ENCODE measurements at places on chromosomes 12 and 14.

- no peak for DNase-seq
Observed at GRCh38 chr14:36550899-36551298, 30.9 kb upstream of the NKX2-1 start.

GRCh38 chr14:53525608-53526007 lies 372.5 kb upstream of the DDHD1 start:
- DNase-seq, result no peak

DNA sequence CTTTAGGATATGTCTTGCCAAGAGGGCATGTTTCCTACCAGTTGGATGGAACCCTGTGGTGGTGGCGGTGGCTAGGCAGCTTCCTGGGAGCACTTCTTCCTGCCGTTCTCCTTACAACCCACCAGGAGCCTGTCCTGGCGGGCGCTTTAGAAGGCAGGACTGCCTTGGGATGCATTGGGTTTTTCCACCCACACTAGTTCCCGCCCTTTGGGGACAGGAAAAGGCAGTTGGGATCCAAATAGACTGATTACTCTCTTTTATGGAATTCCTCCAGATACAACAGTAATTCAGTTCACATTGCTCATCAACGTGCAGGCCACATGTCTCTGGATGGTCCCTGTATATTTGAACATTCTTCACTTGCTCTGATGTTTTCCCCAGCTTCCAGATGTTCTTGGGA lies 305.7 kb upstream of the SSTR1 start:
- DNase-seq, result no peak

GRCh38 chr12:131729254-131729955 lies 18.5 kb downstream of the SFSWAP start:
- no peak for DNase-seq

GRCh38 chr12:52423661-52424500 lies 10.3 kb downstream of the KRT75 start:
- no peak for DNase-seq

- no peak for DNase-seq
Observed at GRCh38 chr12:14994610-14995009, 21.8 kb downstream of the PDE6H start.

DNA sequence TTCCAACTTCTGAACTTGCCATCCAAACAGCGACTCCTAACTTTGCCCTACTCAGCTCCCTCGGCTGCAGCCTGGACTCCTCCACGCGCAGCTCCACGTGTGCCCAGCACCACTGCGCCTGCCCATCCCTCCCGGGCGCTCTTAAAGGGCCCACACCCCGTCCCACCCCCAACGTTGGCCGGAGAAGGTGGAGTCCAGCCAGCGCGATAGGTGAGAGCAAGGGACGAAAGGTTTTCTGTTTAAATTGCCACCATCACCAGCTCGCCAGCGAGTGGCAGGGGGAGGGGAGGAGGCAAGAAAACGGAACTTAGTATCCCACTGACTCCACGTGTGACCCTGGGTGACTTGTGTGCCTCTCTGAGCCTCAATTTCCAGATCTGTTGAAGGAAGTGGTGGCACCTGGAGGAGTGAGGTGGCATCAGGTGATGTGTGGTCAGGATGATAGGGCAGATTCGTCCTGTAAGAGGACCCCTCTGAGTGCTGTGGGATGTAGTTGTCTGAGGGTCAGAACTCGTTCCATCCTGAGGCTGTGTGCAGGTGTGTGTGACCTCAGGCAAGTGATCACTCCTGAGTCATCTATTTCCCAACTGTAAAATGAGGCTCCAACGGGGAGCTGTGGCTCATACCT lies 59.7 kb downstream of the TRPV4 start:
- no peak for DNase-seq

DNA sequence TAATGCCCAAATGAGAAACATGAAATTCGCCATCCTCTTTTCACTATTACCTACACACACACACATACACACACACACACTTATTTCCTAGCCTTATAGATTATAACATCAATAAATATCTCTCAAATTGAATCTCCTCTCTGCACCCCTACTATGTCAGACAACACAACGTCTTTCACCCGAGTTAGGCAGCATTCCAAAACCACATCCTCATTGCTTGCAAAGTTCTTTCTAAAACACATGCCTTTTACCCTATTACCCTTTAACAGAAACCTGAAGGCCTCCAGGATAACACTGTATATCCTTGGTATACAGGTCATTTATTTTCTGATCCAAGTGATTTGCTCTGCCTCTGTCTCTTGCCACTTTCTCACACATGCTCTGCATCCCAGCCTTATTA lies 56.3 kb downstream of the KCNH5 start:
- no peak for DNase-seq

DNA sequence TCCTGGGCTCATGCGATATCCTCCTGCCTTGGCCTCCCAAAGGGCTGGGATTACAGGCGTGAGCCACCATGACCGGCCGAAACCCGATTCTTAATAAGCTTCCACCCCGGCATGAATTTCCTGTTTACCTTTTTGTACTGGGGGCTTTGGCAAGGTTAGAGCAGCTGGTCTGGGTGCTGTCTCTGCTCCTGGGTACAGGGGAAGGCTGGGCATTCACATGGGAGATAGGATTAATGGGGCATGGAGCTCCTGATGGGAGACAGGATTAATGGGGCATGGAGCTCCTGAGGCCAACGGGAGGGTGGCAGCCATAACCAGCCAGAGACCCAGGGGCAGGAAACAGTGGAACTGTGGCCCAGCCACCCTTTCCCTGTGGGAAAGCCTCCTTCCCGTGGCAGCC lies 69.5 kb upstream of the DICER1 start:
- peak; percentile 73 for DNase-seq

- DNase-seq, result no peak
Observed at GRCh38 chr12:14846876-14847580, 3.7 kb upstream of the ART4 start.

- DNase-seq, result no peak
Observed at GRCh38 chr14:40416565-40416964, 984.3 kb upstream of the FBXO33 start.

GRCh38 chr12:11978726-11979384 lies 91.9 kb upstream of the BCL2L14 start:
- no peak for DNase-seq

DNA sequence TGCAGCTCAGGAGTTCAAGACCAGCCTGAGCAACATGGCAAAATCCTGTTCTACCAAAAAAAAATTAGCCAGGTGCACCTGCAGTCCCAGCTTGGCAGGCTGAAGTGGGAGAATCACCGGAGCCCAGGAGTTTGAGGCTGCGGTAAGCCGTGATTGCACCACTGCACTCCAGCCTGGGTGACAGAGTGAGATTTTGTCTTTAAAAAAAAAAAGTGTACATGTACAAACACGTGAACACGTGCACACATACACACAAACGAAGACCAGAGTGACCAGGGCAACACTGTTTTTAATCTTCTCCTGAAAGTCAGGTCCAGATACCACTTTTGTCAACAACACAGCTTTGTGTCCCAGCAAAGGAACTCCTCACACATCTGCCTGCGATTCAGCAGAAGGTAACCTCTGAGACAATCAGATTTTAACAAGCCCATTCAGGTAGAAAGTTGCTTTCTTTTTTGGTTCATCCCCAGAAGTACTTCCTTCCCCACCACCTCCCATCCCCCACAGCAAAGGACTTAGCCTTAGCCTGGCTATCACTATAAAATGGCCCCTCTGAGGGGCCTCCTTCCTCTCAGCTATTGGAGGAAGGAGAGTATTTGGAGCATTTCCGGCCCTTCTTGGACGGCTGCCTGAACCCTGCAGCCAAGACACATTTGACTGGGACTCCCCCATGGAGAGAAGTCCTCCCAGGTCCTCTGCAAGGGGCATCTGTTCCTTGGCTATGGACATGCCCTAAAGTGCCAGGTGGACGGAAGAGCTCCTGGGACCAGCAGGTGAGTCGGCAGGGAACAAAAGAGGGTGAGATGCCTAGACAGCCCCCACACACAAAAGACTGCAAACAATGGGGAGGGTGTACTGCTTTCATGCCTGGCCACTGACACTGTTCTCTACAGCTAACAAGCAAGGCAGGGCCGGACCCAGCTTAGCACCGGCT lies 9.8 kb downstream of the CTDSP2 start:
- DNase-seq, result peak; percentile 81

DNA sequence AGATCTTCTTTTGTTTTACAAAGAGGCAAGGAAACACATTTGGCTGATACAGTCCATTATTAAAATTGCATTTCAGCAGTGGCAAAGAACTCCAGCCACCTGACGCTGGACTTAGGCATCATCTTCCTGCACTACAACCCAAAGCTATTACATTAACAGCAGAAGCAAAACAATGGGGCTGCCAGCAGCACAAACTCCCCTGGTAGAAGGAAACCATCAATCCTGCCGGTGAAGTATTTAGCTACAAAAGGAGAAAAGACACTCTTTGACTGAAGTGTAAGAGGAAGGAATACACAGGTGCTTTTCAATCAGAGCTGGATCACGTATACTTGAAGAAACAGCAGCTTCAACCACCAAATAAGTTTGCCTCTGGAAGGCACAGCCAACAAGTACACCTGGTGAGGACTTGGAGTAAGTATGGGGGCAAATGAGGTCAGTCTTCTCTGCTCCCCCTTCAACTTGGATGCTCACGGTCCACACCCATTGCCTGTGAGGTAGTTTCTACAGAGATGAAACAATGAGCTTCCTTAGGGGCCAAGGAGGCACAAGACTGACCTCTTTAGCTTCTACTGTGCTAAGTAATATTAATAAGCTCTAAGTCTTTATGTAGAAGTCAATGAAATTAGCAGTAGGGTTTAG lies 125.9 kb upstream of the FOXN3 start:
- DNase-seq, result no peak

DNA sequence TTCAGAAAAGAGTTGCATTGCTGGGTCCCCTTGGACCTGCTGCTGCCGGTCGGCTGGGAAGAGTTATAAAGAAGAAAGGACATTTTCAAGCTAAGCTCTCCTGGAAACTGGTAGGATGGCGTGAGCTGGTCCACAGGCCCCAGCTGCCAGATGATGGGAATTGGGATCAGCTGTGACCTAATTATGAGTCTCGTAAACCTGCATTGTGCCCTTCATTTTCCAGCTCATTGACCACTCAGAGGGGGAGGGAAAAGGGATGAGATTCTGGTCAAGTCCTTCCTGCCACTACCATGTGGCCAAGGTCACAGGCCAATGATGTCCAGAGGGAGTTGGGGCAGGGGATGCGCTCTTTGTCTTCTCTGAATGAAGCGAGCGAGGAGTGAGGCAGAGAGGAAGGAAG lies 320.9 kb downstream of the NRXN3 start:
- DNase-seq, result no peak

DNA sequence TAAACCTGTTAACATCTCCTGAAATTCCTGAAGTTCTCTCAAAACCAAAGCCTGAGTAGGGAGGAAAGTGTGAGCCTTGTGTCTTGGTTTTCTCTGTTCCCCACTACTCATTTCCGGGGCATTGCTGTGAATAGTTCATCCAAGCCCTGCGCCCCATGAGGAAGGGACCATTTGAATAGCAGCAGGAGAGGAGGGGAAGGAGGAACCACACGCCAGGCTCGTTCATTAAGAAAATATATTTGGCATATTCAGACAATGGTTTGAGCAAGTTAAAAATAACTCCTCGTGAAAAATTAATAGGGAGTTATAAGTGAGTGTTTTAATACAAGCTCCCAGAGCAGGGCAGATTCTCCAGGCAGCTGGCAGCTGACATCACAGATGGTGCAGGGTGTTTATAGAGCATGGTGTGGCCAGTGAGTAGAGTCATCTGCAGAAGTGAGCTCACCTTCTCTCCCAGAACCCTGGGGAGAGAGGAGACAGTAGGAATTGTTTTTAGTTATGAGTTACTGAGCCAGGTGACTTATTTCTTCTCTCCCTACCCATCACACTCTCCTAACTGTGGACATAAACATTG lies 29.5 kb upstream of the CISTR start:
- DNase-seq, result no peak

- DNase-seq, result no peak
Observed at GRCh38 chr12:75483431-75483830, 2.9 kb downstream of the GLIPR1 start.

DNA sequence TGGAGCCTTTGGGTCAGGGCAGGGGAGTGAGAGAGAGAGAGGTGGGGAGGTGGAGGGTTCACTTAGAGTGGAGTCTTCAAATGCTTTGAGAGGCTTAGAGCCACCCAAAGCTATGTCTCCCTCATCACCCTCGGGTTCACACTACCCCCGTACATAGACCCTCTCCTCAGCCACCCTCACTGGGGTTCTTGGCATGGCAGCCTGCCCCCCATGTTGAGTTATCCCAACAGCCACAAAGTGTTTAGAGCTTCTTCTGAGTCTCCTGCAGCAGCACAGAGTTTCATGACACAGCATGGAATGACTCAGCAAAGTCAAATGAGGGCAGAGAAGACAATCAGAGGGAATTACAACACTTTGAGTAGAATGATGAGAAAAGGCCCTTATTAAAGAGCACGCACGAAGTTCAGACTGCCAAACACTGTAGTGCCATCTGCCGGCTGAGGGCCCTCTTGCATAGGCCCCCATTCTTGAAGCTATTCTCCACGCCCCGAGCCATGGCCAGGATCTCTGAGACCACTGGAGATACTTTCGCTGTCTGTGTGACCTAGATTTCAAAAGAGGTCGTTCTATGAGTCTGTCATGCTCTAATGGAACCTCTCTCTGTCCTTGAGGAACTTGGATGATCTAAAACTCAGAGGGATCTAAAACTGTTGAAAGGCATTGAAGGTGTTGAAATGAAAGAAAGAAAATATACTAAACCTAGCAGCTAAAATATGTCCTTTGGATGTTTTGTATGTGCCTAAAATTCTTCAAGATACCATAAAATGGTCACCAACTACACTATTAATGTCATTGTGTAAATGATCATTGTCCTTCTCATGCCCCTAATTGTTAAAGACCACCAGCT lies 221.9 kb downstream of the PELI2 start:
- no peak for DNase-seq

- DNase-seq, result no peak
Observed at GRCh38 chr12:103571286-103571685, 15.8 kb upstream of the STAB2 start.

GRCh38 chr12:68613209-68613904 lies 2.7 kb downstream of the RAP1B start:
- no peak for DNase-seq

DNA sequence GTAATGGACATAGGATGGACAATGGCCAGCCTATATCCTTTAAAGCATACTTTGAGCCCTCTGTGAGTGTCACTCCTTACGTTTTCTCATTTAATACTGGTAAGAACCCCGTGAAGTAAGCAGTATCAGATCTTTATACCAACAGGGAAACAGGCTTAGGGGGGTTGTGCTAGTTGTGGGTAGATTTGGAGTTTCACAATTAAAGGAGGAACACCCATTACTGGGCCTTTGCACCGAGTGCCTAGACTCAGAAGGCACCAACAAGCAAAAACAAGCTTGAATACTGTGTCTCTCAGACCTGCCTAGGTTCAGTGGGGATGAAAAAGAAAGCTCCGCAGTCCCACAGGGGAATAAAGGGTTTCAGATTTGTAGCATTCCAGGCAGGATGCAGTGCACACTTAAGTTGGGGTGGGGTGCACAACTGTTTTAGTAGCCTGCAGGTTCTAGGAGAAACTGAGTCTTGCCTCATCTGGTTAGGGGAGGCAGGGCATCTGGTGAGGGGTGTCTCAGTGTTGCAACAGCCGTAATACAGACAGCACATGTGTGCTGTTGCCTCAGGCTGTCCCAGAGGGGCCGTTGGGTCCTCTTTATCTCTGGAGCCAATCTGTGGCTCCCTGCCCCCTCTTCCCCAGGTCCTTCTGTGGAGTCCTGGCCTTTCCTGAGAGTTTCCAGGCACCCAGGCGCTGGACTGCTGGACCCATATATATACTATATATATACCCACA lies 51.2 kb downstream of the IRAK3 start:
- DNase-seq, result no peak

GRCh38 chr14:35285168-35286002 lies 6.8 kb upstream of the PSMA6 start:
- DNase-seq, result no peak

- peak; percentile 71 for DNase-seq
Observed at GRCh38 chr12:52741375-52742195, 35.6 kb downstream of the KRT76 start.
